ENCODE measurements at places on chromosomes 6 and 20. TPM values are rescaled to one million over a fixed set of nuclear protein-coding genes. Genes with fewer than 3 reads are reported as not detected.

- H3K27me3 ChIP-seq = peaks cover 2% of the 10 kb centered on the region
- H3K4me3 ChIP-seq = no peak overlapping the region
- no peaks in the 10 kb centered on the region for H3K4me1 ChIP-seq
- no peak overlapping the region for H3K27ac ChIP-seq
- H3K36me3 ChIP-seq = no peaks in the 10 kb centered on the region
Observed at GRCh38 chr6:142444376-142444775, 142.6 kb downstream of the ADGRG6 start.

DNA sequence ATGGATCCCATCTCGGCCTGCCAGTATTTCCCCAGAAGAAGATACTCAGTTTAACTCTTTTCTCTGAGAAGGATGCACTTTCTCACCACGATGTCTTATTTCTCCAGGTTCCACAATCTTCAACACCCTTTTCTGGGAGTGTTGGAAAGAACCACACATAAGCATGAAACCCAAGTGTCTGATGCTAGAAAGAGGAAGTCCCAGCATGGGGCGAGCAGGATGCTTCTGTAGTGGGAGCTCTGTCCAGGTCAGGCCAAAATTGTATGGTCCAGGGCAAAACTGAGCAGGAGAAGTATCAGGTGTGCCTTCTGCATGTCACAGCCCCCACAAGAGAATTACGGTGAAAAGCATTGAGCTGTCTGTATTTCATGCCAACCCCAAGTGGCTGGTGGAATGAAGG, 11.0 kb downstream of the TREM1 start:
- no peak for DNase-seq
- peaks cover 19% of the 10 kb centered on the region for H3K4me1 ChIP-seq
- no peaks in the 10 kb centered on the region for H3K36me3 ChIP-seq
- H3K4me3 ChIP-seq = no peak overlapping the region

The PRND gene
- total RNA-seq = not detected

The TAGAP gene
- 53.2 TPM for total RNA-seq

The SNAP91 gene
- total RNA-seq = not detected

The TNF gene
- total RNA-seq = 124 TPM

The CNBD2 gene
- 5.4 TPM for total RNA-seq

- H3K27ac ChIP-seq = no peak overlapping the region
- H3K4me1 ChIP-seq = no peaks in the 10 kb centered on the region
- no peak overlapping the region for H3K4me3 ChIP-seq
- no peaks in the 10 kb centered on the region for H3K27me3 ChIP-seq
- no peaks in the 10 kb centered on the region for H3K36me3 ChIP-seq
- DNase-seq = no peak
Observed at GRCh38 chr6:83978324-83978734, 55.2 kb upstream of the MRAP2 start.

GRCh38 chr6:33620158-33620855, 815 bp upstream of the ITPR3 start:
- H3K4me1 ChIP-seq = peaks cover 53% of the 10 kb centered on the region
- peak; percentile 53 for DNase-seq
- H3K27ac ChIP-seq = peak overlapping the region; percentile 93
- H3K4me3 ChIP-seq = peak overlapping the region; percentile 94

DNA sequence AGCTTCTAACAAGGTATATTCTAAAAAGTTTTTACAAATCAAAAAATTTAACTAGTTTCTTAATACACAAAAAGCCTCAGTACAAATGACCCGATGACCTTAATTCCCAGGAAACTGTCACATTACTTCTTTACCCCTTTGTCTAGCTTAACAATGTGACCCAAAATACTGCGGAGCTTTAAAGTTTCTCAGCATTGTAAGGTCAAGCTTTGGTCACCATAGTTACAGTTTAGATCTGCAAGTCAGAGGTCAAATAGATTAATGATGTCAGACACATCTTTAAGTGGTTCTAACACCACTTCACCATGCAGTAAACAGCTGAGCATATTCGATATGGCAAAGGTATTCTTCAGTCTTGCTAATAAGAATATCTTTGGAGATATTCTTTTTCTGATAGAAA, 36.8 kb upstream of the FLRT3 start:
- no peaks in the 10 kb centered on the region for H3K4me1 ChIP-seq
- H3K27ac ChIP-seq = no peak overlapping the region
- H3K36me3 ChIP-seq = no peaks in the 10 kb centered on the region
- no peaks in the 10 kb centered on the region for H3K27me3 ChIP-seq

The HLA-G gene
- total RNA-seq = 0.15 TPM

DNA sequence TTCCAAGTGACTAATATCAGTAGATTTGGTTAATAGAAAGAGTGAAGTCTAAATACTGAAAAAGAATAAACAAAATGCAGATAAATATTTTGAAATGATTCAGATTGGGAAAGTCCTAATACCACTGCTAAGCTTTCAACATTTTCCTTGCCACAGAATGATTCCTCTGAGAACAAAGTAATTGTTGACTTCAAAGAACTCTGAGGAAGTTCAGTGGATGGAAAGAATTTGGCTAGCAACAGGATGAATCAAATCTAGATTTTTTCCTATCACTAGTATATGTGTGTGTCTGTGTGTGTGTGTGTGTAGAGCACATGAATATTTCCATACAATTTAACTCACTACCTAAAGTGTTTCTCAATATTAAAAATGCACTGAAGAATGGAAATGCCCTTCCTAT, 107.9 kb upstream of the PREP start:
- peaks cover 2% of the 10 kb centered on the region for H3K27me3 ChIP-seq
- H3K4me3 ChIP-seq = no peak overlapping the region
- H3K36me3 ChIP-seq = no peaks in the 10 kb centered on the region
- no peak overlapping the region for H3K27ac ChIP-seq
- H3K4me1 ChIP-seq = peaks cover 22% of the 10 kb centered on the region
- DNase-seq = no peak

GRCh38 chr6:142118328-142118727, 14.4 kb upstream of the GJE1 start:
- no peak overlapping the region for H3K4me3 ChIP-seq
- no peak overlapping the region for H3K27ac ChIP-seq
- DNase-seq = no peak
- H3K4me1 ChIP-seq = no peaks in the 10 kb centered on the region
- H3K36me3 ChIP-seq = no peaks in the 10 kb centered on the region
- H3K27me3 ChIP-seq = no peaks in the 10 kb centered on the region

- DNase-seq = no peak
- H3K27me3 ChIP-seq = peaks cover 3% of the 10 kb centered on the region
- H3K27ac ChIP-seq = no peak overlapping the region
Observed at GRCh38 chr6:169912266-169913095, 161.1 kb downstream of the ERMARD start.

GRCh38 chr6:39420300-39421265, 98.1 kb upstream of the KCNK16 start:
- no peaks in the 10 kb centered on the region for H3K27me3 ChIP-seq
- H3K4me3 ChIP-seq = no peak overlapping the region
- no peak overlapping the region for H3K27ac ChIP-seq

DNA sequence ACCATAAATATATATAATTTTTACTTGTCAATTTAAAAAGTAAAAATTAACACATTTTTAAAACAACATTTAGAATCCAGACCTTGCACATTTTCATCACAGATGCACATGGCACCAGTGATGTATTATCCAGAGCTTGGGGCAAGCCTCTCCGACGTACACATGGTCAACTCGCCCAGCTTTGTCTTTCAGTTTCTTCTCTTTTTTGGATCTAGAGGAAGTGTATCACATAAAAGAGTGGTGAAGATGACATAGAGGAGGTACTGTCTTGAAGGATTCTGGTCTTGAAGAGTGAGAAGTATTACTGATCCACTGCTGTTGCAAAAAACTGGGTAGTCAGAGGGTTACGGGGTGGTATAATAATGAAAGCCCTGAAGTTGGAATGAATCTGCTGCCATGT, 46.9 kb upstream of the TAB2 start:
- DNase-seq = no peak
- H3K27me3 ChIP-seq = peaks cover 2% of the 10 kb centered on the region
- no peak overlapping the region for H3K4me3 ChIP-seq
- H3K27ac ChIP-seq = no peak overlapping the region

DNA sequence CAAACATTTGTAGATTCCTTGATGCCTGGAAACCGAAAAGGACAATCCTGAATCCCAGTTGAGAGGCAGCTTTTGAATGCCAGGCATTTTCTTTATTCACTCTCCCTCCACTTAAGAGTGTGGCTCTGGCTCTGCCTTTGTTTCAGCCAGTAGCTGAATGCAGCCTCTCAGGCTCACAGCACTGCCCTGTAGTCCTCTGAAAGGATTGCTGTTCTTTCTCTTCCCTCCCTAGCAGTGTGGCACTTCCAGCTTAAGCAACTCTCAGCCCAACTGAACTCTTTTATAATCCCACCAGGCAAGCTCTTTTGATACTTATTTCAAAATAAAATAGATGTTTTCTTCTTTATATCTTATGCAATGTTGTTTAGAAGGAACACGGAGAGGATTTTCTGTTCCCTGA, 415.6 kb downstream of the GJA1 start:
- no peak overlapping the region for H3K4me3 ChIP-seq
- H3K4me1 ChIP-seq = no peaks in the 10 kb centered on the region
- H3K27ac ChIP-seq = no peak overlapping the region
- H3K36me3 ChIP-seq = no peaks in the 10 kb centered on the region

GRCh38 chr20:62044631-62045030, 21.1 kb downstream of the TAF4 start:
- H3K27ac ChIP-seq = no peak overlapping the region
- DNase-seq = no peak
- no peak overlapping the region for H3K4me3 ChIP-seq
- H3K27me3 ChIP-seq = no peaks in the 10 kb centered on the region

The CPNE1 gene
- 243 TPM for total RNA-seq

DNA sequence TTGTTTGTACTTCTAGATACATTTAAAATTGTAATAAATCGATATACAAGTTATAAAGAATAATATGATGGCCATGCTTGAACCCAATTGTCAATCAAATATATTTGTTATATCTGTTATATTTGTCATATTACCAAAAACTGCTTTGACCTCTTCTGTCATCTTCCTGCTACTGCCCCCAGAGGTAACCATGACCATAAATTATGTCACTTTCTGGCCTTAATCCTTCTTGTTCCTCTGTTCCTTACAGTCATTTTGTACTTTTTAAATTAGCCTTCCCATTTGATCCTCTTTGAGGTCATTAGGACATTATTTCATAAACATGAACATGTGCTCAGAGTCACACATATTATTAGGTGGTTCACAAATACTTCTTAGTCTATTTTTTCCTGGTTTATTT, 124.7 kb downstream of the HFE start:
- H3K4me1 ChIP-seq = peaks cover 10% of the 10 kb centered on the region
- DNase-seq = no peak
- no peaks in the 10 kb centered on the region for H3K36me3 ChIP-seq
- H3K4me3 ChIP-seq = no peak overlapping the region
- H3K27ac ChIP-seq = no peak overlapping the region
- no peaks in the 10 kb centered on the region for H3K27me3 ChIP-seq
